ENCODE measurements at places on chromosomes 1 and 21.

GRCh38 chr1:16117369-16117768 lies 38.5 kb downstream of the EPHA2 start:
- no peak for DNase-seq

DNA sequence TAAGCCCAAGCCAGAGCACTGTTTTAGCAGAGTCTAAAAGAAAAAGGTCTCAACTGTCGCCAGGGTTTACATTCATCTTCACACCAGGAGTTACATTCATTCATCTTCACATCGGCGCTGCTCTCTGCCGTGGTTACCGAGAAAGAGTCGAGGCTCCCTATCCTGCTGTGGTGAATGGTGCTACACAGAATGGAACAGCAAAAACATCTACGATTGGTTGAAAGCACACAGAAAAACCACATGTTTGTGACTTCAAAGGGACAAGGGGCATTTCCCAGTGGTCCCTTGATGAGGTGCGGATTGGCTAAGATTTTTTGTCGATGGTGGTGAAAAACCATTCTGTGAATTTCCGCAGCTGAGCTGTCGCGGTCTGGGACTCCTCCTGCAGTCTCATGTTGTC lies 231.1 kb downstream of the SIPA1L2 start:
- no peak for DNase-seq

DNA sequence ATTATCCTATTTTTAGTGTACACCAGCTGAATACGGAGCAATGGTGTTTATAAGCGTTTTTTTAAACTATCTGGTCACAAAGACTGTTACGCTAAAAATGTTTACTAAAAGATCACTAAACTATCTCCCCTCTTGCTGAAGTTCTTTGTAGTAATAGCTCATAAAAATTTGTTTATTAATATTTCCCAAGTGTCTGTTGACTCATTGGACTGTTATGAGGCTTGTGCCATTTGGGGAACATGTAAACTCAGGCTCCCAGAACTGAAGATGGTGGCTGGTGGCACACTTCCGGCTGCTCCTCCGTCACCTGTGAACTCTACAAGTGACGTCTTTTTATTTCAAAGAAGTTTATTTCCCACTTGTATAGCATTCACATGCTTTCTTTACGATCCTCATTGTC lies 46.3 kb downstream of the AIDA start:
- no peak for DNase-seq

DNA sequence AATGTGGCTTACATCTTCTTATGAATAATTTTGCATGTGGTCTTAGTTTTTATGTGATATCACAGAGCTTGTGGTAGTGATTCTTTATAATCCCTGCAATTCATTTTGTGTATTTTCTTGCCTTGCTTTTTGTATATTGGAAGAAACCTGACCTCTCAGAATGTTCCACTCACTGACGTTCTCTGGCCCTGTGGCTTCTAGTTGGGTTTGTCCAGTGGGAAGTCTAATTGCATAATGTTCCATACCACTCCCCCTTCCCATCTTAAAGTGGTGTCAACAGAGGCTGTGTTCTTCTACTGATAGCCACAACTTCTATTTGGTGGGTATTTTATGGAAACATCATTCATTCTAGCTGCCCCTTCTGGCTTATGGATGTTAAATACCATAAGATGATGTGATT lies 225.3 kb downstream of the BACH1 start:
- no peak for DNase-seq

- DNase-seq, result no peak
These were observed 87.9 kb downstream of the PLPP3 start for GRCh38 chr1:56491441-56491840.

- no peak for DNase-seq
These were observed 86.0 kb upstream of the GNG4 start for GRCh38 chr1:235735621-235736020.

DNA sequence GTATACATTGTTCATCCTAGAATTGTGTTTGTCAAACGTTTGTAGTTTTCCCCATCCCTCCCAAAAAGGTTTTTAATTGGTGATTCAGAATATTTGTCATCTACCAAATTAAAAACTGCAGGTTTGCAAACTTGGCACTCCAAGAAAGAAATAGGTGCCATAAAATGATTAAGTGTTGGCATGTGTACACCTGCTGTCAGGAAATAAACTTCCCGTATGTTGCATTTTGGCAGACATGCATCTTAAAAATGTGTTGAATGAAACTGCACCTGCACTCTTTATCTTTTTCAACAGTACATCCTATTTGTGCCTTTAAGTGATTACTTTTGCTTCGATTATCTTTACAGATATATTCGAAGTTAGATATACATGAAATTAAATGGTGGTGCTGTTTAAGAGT lies 7.3 kb downstream of the B3GALT2 start:
- DNase-seq, result no peak

- DNase-seq, result no peak
These were observed 38.6 kb downstream of the NFIA start for GRCh38 chr1:61120998-61121397.

Data from prostate gland (tissue), 2 donors.